ENCODE measurements at places on chromosomes 5 and 9.

DNA sequence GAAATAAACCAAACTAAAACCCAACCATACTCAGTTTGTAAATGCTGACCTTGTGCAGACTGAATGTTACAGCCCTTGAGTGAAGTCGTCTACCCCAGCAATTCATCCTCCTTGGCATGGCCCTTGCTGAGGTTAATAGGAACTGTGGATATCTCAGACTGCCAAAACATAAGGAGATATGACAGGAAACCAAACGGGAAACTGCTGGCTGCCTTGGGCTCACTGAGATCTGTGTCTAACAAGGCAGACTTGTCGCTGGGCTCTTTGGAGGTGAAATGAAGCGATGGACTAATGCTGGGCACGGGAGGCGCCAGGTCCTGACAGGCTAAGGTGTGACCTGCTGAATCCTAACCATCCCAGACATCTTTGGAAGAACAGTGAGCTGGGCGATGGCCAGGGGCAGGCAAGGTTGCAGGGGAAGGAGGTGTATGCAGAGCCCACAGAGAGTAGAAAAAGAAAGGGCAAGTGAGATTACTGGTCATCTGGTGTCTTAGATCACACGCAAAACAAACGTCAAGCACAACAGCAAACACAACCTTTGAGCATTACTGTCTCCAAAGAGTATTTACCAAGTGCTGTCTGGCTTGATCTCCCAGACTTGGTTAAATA, 44.6 kb upstream of the ALDH1A1 start:
- no peak for DNase-seq

GRCh38 chr9:125538092-125538473, 168.9 kb downstream of the MAPKAP1 start:
- DNase-seq: no peak

- DNase-seq: no peak
These were observed 26.2 kb upstream of the RICTOR start for GRCh38 chr5:39100301-39100850.

DNA sequence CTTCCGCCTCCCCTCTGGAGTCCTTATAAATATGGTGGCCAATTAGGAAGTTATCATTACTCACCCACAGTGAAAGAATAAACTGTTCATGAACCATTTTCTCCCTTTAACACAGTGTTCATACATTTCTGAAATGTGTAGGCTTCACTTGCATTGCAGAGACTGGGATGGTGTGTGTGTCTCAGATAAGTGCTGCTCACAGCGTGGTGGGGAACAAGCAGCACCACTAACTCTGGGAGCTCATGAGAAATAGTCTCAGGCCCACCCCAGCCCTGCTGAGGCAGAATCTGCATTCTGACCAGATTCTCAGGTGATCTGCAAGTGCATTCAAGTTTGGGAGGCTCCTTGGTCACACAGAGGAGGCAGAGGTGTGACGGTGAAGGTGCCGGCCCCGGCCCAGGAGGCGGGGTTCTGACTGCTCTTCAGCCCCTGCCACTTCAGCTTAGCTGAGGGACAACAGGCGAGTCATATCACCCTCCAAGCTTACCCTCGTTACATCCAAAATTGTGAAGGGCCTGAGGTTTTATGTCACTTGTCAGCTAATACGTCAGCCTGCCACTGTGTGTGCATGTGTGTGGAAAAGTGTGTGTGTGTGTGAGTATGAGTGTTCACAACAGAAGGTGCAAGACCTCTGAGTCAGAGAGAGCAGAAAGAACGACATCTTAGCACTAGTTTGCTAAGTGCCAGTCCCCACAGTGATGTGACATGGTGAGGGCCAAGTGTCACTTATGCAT, 34.7 kb downstream of the DAP start:
- DNase-seq: no peak

DNA sequence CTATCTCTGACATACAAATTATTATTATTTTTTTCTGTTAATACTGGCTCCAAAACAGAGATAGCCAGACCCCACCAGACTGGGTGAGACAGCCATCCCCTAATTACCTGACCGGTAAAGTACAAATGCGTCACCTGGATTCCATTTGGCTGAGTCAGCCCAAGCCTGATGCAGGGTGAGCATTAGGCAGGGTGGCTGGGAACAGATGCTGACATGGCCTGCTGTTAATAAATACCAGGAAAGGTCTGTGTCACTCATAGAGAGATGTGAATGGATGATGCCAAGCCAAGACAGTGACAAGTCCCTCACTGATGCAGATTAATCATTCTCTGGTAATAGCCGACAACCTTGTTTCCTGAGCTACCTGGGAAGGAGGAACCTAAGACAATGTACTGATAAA, 183.5 kb downstream of the TRIM32 start:
- DNase-seq: no peak

- DNase-seq: no peak
These were observed 254.8 kb upstream of the PANK3 start for GRCh38 chr5:168833936-168834335.

DNA sequence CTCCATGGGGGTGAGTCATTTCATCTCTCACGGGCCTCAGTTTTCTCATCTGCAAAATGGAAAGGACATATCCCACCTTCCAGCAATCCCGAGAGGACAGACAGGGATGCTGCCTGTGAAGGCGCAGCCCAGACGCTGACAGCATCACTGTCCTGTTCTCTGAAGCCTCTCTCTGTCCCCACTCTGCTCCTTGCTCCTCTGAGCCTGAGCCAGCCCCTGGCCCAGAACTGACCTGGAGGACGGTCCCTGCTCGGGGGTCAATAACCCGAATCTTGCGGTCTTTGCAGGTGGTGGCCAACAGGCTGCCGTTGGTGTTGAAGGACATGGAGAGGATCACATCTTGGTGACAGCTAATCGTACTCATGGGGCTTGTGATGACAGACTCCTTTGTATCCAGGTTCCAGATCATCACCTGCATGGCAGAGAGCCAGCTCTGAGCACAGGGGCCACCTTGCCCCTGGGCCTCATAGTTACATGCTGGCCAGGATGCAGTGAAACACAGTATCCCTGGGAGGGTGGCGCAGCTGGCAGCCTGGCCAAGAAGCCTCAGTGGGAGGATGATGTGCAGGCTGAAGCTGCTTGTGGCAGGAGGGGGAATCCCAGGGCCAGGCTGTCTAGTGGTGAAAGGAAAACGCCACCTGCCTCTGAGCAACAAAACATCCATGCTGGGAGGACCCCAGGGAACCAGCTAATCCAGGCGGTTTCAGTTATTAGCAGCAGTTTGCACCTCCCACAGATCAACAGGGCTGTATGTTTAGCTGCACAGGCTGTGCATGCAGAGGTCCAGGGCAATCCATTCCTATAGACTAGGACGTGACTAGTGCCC, 14.0 kb upstream of the TRIM14 start:
- no peak for DNase-seq

GRCh38 chr9:23254404-23255184, 571.4 kb downstream of the ELAVL2 start:
- no peak for DNase-seq

GRCh38 chr9:13596383-13596970, 317.0 kb upstream of the MPDZ start:
- DNase-seq: no peak

GRCh38 chr5:18394443-18394804, 760.2 kb downstream of the TAF11L14 start:
- DNase-seq: no peak

GRCh38 chr5:90170261-90170660, 239.3 kb downstream of the CETN3 start:
- DNase-seq: no peak

DNA sequence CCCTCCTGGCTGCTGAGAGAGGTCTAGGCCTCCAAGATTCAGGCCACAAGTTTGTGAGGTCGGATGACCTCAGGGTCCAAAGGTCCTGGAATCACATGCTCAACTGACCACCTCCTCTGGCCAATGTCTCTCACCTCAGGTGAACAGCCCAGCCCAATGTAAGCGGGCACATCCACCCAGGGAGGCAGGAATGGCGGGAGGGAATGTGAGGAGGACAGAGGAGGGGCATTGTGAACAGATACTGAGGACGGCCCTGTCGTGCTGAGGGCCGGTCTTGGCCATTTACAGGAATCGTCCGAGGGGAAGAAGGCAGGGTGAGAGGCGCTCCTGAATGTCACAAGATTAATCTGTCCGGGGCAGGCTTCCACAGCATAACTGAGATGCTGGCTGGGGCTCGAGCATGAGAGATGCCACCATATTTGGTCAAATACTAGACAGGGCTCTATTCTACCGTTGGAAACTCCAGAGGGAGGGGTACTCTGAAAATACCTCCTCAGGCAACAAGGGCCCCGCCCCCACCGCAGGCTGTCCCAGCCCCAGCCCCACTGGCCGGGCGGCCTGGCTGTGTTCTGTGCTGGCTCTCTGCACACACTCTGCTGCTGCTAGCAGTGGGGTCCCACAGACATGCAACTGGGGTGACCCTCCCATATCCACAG, 1.5 kb upstream of the IL17B start:
- no peak for DNase-seq

DNA sequence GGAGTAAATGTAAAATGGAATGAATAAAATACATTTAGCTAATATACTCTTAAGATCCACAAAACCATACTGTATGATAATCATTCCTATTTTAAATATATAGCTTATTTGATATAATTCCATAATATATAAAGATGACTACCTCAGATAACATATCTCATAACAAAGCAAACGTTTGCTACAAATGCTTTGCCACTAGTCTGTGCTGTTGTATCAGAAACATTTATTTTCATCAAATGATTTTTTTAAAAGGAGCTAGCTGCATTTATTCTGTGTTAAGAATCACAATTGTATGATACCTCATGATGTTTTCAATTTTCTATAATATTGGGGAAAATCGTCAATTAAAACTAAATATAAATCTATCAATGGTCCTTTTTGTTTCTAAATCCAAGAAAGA, 567.2 kb downstream of the PTPRD start:
- no peak for DNase-seq

- DNase-seq: no peak
These were observed 17.5 kb upstream of the CCDC192 start for GRCh38 chr5:127685662-127686061.

DNA sequence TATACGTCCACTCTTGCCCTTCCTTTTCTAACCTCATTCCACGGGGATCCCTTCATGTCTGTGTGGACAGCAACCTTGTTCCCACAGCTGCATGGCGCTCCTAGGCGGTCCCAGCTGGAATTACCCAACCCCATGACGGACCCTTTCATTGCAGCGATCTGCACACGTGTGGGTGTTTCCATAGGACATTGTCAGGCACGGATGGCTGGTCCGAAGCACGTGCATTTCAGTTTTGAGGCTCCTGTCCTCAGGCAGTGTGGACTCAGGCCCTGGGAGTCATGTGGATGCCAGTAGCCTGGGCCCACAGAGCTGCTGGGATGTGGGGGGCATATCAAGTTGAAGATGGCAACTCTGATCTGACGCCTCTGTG, 15.0 kb downstream of the CARD19 start:
- no peak for DNase-seq

- no peak for DNase-seq
These were observed 90.5 kb upstream of the RANBP3L start for GRCh38 chr5:36392186-36392585.

- DNase-seq: no peak
These were observed 243.6 kb downstream of the AUH start for GRCh38 chr9:91117959-91118703.

DNA sequence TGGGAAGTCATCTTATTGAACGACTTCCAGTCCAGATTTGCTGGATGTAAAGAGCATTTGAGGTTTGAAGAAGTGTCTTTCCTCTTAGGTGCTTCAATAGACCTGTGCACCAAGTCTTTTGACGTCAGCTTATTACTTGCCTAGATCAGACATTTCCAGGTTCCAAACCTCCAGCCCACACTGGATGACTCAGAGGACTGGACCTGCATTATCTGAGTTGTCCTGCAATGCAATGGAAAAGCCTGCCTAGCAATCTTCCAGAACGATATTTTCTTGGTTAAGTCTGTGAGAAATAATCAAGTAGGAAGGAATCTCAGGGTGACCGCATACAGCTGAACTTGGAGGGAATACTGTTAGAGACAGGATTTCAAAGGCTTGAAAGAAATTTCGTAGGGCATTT, 147.2 kb upstream of the MOCS2 start:
- no peak for DNase-seq

DNA sequence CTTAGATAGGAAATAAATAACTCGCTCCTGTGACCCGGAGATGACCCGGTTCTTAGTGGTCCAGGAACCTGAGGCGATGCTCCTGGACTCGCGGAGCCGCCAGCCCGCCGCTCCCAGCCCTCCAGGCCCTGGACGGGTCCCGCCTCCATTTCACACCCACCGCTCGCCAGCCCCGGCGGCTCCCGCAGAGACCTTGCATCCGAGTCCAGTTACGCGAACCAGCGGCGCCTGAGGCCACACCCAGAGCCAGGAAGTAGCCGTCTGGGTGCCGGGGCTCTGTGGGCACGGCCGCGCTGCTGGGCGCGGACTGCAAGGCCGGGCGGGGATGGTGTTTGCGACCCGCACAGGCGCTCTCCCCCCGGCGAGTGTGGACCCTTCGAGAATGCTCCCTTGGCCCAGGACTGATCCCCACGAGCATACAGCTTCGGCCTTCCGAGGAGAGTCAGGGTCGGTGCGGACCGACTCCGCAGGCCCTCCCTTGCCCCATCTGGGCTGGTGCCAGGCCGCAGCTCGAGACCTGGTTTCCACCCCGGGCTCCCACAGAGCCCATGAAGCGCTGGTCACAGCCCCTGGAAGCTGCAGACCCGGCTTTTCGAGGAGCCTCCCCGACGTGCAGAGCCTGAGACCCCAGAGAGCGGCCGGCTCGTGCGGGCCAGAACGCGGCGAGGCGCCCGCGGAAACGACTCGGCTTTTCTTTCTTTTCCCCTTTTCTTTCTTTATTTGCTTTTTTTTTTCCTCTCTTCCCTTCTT, 5.2 kb upstream of the BARX1 start:
- no peak for DNase-seq

- no peak for DNase-seq
These were observed 1104.4 kb upstream of the SEMA6A start for GRCh38 chr5:117679046-117679445.

DNA sequence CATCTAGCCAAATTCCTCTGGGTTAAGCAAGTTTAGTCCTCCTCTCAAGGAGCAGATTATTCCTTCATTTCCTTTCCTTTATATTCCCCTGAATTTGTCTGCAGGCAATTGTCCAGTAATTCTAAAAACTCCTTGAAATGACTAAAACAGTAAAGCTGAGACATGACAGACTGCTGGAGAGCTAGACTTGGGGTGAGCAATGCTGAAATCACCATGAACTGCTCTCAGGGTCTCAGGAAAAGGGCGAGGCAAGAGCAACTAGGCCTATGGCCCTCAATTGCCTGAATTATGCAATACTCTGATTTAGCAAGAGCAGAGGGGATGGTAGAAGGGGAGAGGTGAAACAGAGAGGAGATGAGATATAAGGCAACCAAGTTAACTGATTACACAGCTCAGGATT, 172.9 kb upstream of the NREP start:
- DNase-seq: no peak

DNA sequence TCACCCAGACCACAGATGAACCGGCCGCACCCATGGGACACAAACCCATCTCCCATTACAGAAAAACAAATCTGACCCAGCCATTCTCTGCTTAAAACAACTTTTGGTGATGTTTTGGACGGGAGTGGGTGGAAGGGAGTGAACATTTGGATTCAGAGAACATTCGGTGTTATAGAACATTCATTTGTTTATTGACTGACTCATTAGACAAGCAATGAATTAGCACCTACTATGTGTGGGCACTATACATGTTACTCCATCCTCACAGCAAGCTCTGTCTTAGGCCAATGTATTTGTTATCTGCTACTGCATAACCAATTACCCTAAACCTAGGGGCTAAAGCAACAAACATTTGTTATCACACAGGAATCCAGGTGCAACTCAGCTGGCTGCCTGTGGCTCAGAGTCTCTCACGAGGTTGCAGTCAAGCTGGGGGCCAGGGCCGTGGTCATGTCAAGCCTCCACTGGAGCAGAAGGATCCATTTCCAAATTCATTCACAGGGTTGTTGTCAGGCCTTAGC, 5.1 kb upstream of the ERGIC1 start:
- no peak for DNase-seq

- DNase-seq: no peak
These were observed 588.9 kb upstream of the TLE4 start for GRCh38 chr9:78982849-78983248.
